Lung microvascular endothelial cell (primary cell): ENCODE measurements at places on chromosomes 7 and 10.

DNA sequence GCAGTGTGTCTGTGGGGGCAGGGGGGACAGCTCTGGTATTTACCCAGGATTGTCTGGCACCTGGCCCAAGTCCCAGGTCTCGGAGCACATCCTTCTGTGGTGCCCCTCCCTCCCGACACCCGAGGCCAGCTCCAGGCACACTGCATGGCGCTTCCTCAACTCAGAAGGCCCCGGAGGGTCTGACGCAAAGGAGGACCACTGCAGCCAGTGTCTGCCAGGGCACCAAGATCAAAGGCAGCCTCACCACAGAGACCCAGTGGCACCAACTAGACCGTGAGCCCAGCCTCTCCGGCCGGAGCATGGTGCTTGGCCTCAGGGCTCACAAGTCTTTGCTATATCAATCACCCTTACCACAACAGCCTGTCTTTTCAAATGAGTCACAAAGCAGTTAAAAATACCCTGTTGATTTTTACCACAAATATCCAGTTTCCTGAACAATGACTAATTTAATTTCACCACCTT lies 99.3 kb upstream of the DDC start:
- DNase-seq: peak; percentile 84

DNA sequence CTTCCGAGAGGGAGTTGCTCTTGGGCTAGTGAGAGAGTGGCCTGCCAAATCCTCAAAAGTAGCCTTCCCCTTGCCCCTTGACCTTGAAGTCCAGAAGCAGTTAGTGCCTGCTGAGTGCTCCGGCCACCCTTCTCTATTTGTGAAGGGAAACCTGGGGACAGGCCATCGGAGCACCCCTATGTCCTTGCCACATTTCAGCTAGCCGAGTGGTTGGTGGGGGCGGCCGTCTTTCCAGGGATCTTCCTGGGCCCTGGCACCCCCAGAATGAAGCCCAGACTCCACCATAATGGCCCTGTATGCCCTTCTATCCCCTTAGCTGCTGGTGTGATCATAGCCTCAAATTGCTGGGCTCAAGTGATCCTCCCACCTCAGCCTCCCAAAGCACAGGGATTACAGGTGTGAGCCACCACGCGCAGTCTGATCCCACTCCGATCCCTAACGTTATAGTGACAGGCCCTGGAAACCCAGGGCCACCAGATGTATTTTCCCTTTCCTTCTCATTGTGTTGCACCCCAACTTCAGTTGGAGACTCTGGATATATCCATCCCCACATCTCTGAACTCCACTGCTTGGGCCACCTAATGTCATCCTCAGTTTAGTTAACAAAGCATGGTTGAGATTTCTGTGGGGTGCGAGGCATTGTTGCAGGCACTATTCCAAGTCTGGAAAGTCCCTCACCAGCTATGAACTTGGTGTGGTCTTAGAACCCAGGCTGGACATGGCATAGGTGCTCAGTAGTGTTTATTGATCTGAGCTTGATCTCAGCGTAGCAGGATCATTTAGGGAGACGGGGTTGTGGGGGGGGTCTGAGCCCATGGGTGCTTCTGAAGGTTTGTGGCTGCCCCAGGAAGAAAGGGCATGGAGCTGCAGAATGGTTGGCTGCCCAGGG lies 1.6 kb downstream of the TSPAN14 start:
- peak; percentile 44 for DNase-seq

GRCh38 chr7:33901847-33902246 lies 3.5 kb upstream of the BMPER start:
- no peak for DNase-seq

DNA sequence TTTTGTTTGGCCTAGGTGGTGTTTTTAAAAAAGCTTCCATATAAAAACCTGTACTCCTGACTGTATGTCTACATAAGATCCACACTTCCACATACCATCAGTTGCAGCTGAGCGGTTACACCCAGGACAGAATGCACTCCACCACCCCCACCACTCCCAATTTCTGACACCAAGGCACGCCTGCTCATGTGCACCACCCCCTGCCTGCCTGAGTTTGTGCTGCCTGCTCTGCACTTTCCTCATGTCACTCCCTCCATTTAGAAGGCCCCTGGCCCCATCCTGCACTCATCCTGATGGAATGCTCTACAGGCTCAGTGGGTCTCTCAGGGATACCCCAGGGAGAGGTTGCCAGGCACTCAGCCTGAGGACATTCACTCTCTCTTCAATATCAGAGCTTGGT lies 6.5 kb downstream of the VPS41 start:
- DNase-seq: no peak

DNA sequence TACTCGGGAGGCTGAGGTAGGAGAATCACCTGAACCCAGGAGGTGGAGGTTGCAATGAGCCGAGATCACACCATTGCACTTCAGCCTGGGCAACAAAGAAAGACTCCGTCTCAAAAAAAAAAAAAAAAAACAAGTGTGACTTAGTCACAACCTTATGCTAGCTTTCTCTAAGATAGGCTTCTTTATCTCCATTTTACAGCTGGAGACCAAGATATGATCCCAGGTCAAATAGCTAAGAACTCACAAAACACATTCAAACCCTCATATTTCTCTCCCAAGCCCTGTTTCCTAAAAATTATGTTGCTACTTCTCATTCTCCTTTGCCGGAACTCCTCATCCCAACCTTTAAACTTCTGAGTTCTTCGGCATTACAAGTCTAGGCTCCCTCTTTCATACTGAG lies 13.0 kb upstream of the DHTKD1 start:
- DNase-seq: no peak

DNA sequence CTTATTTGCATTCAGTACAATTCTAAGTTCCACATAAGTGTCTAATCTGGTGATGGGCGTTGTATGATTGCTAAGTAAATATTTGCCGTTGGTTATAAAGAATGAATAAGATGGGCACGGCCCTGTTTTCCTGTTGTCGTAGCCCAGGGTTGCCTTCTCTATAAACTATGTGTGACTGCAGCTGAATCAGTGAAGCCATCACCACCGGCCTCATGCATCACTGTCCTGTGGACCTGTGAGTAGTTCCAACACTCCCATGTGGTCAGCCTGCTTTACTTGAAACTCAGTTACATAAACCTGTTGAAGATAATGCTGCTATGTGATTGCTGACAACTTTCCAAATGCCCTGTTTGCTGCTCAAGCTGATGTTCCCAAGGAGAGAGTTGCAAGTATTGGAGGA lies 21.6 kb upstream of the KLF6 start:
- DNase-seq: peak; percentile 96

DNA sequence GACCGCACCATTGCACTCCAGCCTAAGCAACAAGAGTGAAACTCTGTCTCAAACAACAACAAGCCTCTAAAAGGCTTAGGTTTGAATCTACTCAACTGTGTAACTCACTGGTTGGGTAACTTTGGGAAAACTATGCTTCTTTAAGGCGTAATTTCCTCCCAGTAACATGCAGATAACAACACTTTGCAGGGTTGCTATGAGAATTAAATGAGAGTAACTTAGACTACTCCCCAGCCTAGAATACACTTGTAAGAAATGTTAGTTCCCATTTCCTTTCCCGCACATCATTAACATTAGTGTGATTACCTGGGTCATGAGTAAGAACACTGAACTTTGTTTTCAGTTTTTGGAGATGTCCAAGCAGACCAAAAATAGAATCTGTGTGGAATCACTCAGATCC lies 5.4 kb upstream of the MYPN start:
- no peak for DNase-seq

DNA sequence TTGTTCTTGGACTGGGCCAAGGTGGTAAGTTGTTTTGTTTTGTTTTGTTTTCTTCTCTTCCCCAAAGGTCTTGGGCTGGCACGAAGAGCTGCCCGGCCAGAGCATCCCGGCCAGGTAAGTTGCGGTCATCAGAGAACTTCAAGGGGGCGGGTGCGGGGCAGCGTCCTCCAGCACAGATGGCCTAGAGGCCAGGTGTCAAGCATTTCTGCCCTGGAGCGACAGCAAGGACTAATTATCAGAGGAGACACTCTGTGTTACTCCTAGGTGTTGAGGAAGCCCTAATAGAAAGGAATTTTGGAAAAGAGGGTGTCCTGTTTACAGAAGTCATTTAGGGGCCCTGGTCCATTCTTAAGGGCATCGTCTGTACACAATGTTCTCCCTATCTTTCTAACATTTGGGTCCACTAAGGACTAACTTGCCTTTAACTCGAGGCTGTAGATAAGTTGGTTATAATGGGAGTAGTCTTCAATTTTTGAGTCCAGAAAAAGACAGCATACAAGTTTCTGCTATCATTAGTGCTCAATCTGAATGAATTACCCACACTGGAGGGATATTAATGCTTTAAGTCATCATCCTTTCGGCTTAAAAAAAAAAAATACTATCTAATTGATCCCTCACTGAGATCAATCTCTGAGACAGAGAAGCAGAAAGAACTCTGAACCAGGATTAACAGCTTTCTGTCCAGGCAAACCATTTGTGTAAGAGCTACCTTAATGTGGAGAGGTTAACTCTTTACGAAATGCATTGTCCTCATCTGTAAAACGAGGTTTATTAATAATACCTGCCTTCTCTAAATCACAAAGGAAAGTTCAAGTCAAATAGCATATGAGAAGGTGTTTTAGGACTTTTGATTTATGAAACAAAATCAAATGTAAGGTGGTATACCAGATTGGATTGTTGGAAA lies 1.5 kb downstream of the ITGB8 start:
- DNase-seq: no peak

GRCh38 chr7:133540096-133540860 lies 287.4 kb downstream of the EXOC4 start:
- DNase-seq: no peak

GRCh38 chr10:124657806-124658205 lies 86.4 kb downstream of the FAM53B start:
- no peak for DNase-seq

DNA sequence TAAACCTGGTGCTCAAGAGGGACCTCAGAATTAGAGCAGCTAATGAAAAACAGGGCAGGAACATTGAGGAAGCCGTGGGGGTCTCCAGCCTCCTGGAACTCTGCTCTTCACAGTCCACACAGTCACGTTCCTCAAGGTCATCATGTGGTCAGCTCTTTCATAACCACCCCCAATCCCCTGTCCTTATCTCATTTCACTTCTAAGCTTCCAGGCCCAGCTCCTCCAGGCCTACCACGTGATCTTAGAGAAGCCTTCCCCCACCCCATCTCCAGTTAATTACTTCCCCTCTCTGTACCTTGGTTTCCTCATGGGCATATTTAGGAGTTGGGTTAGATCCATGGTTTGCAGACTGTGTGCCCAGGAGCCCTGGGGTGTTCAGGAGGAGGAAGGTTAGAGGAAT lies 106.4 kb upstream of the TCF7L2 start:
- no peak for DNase-seq

DNA sequence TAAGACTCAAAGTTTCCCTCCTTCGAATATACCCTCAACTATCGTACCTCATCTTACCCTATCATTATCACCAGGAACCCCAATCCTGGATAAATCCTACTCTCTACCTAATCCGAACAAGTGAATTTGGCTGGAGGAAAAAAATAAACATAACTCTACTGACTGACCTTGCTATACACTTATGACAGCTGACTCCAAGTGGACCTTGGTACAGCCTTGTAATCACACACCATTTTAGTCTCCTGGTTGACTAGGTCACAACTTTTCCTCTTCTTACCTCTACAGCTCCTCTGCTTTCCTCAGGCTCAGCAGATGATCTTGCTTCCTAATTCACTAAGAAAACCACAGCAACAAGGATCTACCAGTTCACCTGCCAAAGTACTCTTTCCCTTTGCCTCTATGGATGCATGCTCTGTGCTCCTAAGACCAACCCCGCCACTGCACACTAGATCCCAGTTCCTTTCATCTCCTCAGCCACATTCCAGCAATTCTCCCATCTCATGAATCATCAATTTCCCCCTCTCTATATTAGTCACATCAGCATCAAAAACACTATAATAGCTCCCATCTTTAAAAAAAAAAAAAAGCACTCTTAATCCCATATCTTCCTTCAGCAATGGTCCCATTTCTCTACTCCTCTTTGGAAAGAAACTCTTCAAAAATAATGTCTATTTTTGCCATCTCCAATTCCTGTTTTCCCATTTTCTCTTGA lies 35.5 kb downstream of the COA1 start:
- DNase-seq: peak; percentile 7

GRCh38 chr7:28570970-28571288 lies 158.6 kb downstream of the CREB5 start:
- DNase-seq: peak; percentile 6

GRCh38 chr7:155226261-155227003 lies 71.2 kb upstream of the INSIG1 start:
- no peak for DNase-seq

- DNase-seq: no peak
Measured at GRCh38 chr10:130686689-130687300, 550.6 kb downstream of the GLRX3 start.

DNA sequence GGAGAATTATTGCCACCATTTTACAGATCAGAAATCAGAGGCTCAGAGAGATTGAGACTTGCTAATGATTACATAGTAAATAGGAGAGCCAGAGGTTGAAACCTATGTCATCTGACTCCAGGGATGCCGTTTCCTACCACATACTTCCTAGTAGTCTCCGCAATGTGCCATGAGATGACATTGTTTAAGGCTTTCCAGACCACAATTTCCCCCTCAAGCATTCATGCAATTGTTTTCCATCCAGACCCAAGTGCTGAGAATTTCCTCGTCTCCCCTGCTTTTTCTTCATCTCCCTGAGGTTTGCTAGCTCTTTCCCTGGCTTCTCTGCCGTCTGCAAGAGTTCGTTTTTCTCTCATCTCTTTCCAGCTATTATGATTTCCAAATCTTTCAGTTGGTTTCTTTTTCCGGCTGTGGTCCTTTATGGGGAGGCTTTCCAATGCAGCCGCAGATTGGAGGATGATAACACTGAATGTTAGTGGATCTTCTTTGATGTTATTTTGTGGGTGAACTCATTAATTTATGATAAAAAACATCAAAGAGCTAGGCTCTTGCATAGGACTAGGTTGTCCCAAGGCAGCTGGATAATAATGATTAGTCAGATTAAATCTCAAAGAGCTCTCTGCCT lies 6.9 kb upstream of the GOLGA7B start:
- DNase-seq: no peak

- DNase-seq: no peak
Measured at GRCh38 chr10:59387951-59388670, 25.8 kb upstream of the FAM13C start.

DNA sequence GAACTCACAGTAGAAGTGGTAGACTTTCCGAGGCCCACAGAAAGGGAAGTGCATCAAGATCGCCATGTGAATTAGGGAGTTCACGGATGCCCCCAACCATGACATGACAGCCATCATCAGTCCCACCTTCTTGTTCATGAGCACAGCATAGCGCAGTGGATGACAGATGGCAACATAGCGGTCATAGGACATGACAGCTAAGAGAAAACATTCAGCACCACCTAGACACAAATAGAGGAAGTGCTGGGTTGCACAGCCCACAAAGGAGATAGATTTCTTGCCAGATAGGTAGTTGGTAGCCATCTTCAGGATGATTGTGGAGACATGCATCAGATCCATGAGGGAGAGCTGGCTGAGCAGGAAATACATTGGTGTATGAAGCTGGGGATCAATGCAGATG lies 342 bp downstream of the OR2AE1 start:
- no peak for DNase-seq

GRCh38 chr7:98870807-98871491 lies 1.1 kb upstream of the TMEM130 start:
- DNase-seq: no peak
